ENCODE measurements at places on chromosomes 16 and 17.

DNA sequence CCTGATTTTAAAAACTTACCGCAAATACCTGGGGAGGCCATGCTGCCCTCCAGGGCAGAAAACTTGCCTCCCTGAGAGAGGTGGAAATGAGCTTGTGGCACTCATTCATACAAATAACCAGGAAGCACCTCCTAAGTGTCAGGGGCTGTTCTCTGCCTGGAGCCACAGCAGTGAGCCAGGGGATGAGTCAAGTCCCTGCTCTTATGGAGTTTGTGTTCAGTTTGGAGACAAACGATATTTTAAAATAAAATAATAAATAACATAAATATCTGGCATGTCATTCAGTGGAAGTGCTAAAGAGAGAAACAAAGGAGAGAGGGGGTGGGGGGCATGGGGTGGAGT, 313.8 kb downstream of the C16orf95 start:
- no peak for DNase-seq

DNA sequence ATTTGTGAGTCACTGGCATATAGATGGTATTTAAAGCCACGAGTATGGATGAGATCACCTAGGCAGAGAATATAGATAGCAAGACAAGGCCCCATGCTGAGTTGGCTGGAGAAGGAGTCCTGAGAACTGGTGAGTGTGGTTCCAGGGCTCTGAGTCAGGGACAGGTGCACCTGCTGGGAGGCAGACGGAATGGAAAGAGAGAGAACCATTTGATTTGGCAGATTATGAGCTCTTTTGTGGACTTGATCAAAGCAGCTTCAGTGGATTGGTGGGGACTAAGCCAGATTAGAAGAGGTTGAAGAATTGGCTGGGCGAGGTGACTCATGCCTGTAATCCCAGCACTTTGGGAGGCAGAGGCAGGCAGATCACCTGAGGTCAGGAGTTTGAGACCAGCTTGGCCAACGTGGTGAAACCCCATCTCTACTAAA, 4.3 kb upstream of the C16orf92 start:
- peak; percentile 54 for DNase-seq

DNA sequence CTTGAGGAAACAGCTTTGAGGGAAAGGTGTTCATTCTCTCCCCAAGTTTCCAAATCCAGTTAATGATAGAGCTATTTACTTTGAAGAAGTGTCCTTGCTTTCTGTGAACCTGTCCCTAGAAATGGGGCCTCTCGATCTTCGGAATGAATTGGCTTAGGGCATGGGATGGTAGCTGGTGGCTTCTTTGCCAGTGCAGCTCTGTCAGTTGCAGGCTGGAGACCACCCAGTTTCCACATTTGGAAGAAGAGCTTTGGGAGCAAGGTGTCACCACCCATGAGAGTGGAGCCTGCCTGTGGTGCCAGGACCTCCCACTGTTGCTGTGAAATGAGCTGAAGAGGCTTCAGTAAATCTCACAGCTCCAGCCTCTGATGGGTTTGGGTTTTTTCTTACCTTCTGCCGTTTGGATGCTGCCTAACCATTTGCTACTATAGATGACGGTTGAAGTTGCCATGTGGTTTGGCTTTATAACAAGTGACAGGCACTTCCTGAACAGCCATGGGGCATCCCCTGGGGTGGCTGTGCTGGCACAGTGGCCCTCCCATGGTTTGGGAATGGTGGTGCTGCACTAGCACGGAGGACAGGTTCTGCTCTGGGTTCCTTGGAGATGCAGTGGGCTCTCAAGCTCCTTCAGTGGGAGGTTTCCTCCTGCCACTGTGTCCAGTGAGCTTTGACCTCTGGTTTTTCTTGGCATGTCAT, 19.5 kb upstream of the SLC5A10 start:
- no peak for DNase-seq

GRCh38 chr16:68373528-68374245, 62.9 kb downstream of the PRMT7 start:
- DNase-seq, result no peak

- DNase-seq, result no peak
Measured at GRCh38 chr17:79065105-79065670, 9.4 kb upstream of the ENGASE start.

DNA sequence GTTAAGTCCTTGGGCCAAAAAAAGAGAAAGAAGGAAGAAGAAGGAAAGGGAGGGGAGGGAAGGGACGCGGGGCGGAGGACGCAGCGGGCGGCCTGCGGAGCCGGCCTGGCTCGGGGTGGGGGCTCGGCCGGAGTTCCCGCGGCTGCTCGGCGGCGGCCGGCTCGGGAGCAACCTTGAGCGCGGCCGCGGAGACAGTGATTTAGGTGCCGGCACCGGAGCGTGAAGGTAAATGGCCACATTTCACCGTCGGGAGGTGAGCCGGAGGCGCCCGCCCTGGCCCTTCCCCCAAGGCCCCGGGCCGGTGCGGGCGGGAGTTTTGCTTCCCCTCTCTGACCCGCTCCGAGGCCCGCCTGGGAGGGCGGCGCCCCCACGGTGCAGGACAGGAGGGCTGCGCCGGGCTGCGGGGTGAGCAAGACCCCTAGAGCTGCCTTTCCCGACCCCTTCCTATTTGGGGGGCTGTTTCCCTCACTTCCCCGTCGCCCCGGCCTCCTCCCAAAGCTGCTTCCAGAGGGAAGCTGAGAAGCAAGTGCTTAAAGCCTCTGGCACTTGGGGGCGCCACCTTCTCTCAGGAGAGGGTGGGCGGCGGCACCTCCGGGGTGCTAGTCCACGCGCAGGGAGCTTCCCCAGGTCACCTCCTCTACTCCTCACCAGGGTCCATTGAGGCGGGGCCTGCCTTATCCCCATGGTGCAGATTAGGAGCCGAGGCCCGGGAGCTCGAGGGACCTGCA, 56.5 kb downstream of the MRM1 start:
- no peak for DNase-seq

- no peak for DNase-seq
Measured at GRCh38 chr16:49980166-49980565, 44.9 kb upstream of the CNEP1R1 start.

- no peak for DNase-seq
Measured at GRCh38 chr17:27283060-27283459, 10.9 kb upstream of the WSB1 start.

- no peak for DNase-seq
Measured at GRCh38 chr16:57572978-57573728, 30.7 kb downstream of the ADGRG5 start.

GRCh38 chr17:61076621-61077031, 323.0 kb upstream of the TBX2 start:
- DNase-seq, result no peak

DNA sequence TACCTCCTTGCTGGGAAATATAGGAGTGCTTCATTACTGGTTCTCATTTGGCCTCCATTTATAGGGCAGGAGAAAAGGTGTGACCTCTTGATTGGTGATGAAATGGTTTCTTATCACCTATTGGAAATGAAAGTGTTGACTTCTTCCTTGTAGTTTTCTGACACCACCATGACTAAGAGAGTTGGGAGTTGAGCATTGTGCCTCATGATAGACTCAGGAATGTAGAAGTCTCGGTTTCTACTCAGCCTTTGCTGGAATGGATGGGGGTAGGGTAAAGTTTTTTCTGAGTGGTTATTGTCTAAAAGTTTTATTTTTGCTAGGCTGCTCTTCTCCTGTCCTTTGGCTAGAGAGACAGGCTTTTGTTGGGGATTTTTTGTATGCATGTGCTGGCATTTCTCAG, 117.4 kb downstream of the PHKB start:
- peak; percentile 8 for DNase-seq

DNA sequence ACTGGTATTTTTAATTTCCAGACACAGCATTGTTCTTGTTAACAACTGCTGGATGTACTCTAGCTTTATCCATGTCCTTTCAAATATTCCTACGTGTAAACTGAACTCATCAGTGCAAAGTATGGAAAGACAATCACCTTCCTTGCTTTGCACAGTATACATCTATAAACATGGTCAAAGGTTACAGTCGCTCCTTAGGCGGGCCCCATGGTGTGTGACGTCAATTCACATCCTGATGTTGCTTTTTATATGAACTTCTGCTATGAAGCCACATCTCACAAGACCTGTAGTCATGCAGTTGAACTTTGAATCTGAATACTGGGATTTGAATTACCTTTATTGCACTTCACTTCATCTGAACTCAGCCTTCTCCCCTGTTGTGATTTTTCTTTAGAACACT, 447.6 kb upstream of the PSMD7 start:
- no peak for DNase-seq

GRCh38 chr17:40450175-40450574, 6.9 kb downstream of the IGFBP4 start:
- no peak for DNase-seq

DNA sequence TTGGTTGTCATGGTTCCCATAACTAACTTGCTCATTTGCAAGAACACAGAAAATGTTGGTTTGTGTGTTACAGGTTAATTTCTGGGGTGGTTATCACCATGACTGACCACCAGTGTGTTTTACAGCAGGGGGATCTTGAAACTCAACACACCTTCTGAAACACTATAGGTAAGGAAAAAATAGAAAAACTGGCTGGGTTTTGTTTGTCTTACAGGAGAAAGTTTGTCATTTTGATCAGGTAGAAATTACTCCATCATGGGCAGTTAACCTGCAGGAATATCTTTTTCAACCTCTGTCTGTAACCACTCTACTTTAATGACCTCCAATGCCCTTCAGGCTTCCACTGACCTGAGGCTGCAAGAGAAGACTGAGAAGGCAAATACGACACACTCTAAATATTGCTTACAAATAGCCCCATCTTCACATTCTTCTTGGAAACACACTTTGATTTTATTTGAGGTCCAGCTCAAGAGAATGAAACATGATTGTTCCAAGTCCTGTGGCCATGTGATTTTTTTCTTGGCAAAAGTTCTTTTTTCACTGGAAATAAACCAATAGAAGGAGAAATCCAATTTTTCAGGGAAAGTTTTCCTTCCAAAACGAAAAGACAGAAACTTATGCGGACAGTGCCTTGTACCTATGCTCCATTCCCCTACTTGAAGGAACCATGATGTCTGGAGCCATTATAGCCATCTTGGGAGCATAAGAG, 428.7 kb upstream of the SALL1 start:
- no peak for DNase-seq

DNA sequence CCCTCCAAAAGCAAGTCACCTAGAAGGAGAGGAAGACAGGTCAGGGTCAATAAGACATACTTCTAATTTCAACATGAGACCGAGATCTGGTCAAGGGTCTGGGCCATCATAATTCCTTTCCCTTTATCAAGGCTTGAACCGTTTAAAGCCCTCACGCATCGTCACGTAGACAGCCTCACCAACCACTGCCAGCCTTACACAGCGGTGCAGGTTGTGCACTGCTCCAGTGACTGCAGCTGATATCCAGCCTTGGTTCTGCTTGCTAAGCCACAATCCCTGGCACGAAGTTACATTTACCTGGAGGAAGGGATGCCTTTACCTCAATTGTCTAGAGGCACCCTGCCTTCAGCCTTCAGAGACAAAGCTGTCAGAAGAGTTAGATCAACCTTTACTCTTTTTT, 85.1 kb downstream of the MYH11 start:
- no peak for DNase-seq
